Activated naive CD4-positive, alpha-beta T cell treated with anti-CD3 and anti-CD28 coated beads for 36 hours (primary cell): ENCODE measurements at places on chromosomes 2 and 18. TPM values are rescaled to one million over a fixed set of nuclear protein-coding genes. Genes with fewer than 3 reads are reported as not detected.
A peak's percentile ranks its signal among the peaks of the same experiment; 100 is the strongest.

DNA sequence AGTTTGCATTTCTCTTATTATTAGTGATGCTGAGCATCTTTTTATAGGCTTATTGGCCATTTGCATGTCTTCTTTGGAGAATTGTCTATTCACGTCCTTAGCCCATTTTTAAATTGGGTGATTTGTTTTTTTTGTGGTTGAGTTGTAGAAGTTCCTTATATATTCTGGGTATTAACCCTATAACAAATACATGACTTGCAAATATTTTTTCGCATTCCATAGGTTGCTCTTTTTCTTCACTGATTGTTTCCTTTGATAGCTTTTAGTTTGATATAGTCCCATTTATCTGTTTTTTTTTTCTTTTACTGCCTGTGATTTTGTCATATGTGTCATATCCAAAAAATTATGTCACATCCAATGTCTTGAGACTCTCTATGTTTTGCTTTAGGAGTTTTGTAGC lies 243.6 kb downstream of the GPD2 start:
- H3K27ac ChIP-seq, result no peak overlapping the region
- H3K4me3 ChIP-seq, result no peak overlapping the region
- H3K36me3 ChIP-seq, result no peaks in the 10 kb centered on the region
- no peaks in the 10 kb centered on the region for H3K4me1 ChIP-seq
- DNase-seq, result no peak
- no peaks in the 10 kb centered on the region for H3K27me3 ChIP-seq

GRCh38 chr2:86214503-86214832 lies 15.2 kb downstream of the MRPL35 start:
- no peak for DNase-seq
- peaks cover 4% of the 10 kb centered on the region for H3K4me1 ChIP-seq
- H3K27ac ChIP-seq, result no peak overlapping the region
- no peaks in the 10 kb centered on the region for H3K27me3 ChIP-seq

GRCh38 chr2:26921323-26921722 lies 49.1 kb upstream of the MAPRE3 start:
- H3K36me3 ChIP-seq, result no peaks in the 10 kb centered on the region
- no peak for DNase-seq
- H3K4me1 ChIP-seq, result peaks cover 10% of the 10 kb centered on the region
- no peak overlapping the region for H3K27ac ChIP-seq

DNA sequence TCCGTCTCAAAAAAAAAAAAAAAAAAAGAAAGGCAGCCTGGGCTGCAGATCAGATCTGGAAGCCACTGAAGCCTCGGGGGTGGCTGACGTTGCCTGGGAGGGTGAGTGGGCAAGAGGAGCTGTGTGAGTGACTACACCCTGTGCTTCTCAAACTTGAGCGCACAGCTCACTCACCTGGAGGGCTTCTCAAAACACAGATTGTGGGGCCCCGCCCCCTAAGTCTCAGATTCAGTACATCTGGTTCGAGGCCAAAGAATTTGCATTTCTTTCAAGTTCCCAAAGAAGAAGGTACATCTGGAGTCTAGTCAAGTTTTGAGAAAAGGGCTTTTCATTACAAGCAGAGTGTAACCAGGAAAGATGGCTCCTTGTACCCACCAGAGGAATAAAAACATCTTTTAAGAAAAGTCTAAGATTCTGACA lies 97.7 kb upstream of the CAB39 start:
- H3K36me3 ChIP-seq, result no peaks in the 10 kb centered on the region
- no peak overlapping the region for H3K4me3 ChIP-seq
- no peaks in the 10 kb centered on the region for H3K27me3 ChIP-seq
- peak overlapping the region; percentile 71 for H3K27ac ChIP-seq

GRCh38 chr2:82667491-82667890 lies 1791.6 kb downstream of the SUCLG1 start:
- no peak overlapping the region for H3K4me3 ChIP-seq
- no peaks in the 10 kb centered on the region for H3K36me3 ChIP-seq
- no peak overlapping the region for H3K27ac ChIP-seq
- no peaks in the 10 kb centered on the region for H3K27me3 ChIP-seq
- no peak for DNase-seq
- no peaks in the 10 kb centered on the region for H3K4me1 ChIP-seq

DNA sequence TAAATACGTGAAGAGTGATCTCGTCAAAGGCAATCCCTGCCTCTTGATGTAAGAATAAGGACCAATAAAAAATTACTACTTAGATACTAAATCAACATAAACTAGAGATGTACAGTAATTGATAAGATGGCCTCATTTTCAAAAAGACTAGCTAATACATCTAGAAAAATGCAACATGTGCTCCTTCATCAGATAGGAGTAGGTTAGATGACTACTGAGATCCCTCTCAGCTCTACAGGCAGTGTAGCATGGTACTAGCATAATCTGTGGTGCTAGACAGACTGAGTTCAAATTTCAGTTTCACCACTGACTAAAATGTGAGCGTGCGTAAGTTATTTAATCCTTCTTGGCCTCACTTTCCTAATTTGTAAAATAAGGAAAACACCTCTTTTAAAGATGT lies 82.6 kb upstream of the FRZB start:
- no peak overlapping the region for H3K4me3 ChIP-seq
- peaks cover 2% of the 10 kb centered on the region for H3K4me1 ChIP-seq
- H3K27me3 ChIP-seq, result no peaks in the 10 kb centered on the region
- H3K27ac ChIP-seq, result no peak overlapping the region
- DNase-seq, result no peak

DNA sequence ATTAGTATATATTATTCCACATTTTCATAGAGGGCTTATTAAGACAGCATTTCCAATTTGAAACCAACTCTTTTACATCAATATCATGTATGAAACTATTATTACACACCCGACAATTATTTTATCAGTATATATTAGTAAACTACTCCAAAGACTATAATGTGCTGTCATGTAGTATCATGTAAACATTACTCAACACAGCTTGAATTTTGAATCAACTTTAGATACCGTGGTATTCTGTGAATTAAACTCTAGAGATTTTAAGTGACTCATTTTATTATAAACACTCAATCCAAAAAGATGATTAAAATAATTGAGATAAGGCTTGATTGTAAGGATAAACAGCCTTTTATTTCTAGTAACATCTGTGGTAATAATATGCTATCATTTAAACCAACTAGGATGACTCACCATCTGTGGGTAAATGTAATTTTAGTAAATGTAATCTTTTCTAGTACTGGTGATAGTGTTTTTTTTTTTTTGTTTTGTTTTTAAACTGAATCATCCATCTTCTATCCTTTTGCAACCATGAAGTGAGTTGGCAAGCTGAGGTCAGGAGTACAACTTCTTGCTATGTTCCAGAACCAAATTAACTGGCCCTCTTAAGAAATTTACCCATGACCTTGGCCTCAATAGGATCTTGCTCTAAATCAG lies 144.3 kb upstream of the SMAD7 start:
- no peak overlapping the region for H3K27ac ChIP-seq
- H3K27me3 ChIP-seq, result no peaks in the 10 kb centered on the region
- H3K36me3 ChIP-seq, result peaks cover 23% of the 10 kb centered on the region
- H3K4me1 ChIP-seq, result peaks cover 2% of the 10 kb centered on the region
- DNase-seq, result no peak

DNA sequence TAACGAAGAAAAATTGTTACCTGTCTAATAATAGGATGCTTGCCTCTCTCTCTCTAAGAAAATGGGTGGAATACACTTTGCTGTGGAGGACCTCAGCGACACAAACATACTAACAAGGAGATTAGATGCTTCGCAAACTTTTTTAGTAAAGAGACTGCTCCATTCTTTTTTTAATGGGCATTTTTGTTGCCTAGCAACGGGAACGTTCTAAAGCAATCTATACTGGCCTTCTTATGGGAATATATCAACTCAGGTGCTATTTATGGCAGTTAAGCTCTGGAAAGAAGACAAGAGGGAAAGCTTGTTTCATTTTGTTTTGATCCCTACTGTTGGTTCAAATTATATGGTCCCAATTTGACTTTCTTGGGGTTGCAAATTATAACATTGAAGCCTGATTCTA lies 86.8 kb upstream of the CBLN2 start:
- no peak overlapping the region for H3K27ac ChIP-seq
- no peaks in the 10 kb centered on the region for H3K27me3 ChIP-seq
- no peaks in the 10 kb centered on the region for H3K36me3 ChIP-seq
- H3K4me1 ChIP-seq, result no peaks in the 10 kb centered on the region
- DNase-seq, result no peak

DNA sequence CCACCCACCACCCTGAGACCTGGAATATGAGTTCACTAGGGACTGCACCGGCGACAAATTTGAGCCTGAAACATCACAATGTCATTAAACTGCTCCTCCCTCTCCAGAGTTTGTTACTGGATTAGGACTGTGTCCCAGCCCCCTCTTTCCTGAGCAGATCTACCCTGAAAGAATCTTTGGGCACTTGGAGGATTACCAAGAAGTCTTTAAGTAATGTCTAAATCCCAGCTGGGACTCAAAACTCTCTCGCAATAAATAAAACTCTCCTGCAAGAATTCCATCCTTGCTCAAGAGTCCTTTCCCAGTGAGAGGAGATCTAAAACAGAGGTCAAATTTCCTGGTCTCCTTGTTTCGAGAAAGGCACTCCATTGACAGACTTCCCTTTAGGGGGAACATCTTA lies 20.9 kb downstream of the GKN2 start:
- H3K36me3 ChIP-seq, result no peaks in the 10 kb centered on the region
- DNase-seq, result no peak
- no peak overlapping the region for H3K4me3 ChIP-seq

- H3K27ac ChIP-seq, result no peak overlapping the region
- H3K4me3 ChIP-seq, result no peak overlapping the region
- peaks cover 3% of the 10 kb centered on the region for H3K27me3 ChIP-seq
Measured at GRCh38 chr18:75351409-75351808, 76.1 kb downstream of the SMIM21 start.

DNA sequence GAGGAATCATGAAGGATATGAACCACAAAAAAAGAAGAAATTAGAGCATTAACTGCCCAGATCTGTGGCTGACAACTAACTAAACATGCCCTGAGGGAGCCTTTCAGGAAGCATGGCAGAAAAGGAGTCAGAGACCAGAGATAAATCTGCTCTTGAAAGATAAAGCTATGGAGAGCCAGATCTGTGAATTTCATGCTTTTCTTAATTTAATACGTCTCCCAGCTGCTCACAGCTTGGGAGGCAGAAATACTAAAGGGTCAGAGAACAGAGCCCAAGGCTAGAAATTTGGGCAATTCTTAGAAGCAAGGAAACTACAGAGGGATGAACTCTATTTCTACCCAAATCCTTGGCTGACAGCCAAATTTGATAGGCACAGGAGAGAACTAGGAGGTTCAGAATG lies 223.0 kb upstream of the DPP10 start:
- no peak overlapping the region for H3K4me3 ChIP-seq
- no peaks in the 10 kb centered on the region for H3K4me1 ChIP-seq
- DNase-seq, result no peak

DNA sequence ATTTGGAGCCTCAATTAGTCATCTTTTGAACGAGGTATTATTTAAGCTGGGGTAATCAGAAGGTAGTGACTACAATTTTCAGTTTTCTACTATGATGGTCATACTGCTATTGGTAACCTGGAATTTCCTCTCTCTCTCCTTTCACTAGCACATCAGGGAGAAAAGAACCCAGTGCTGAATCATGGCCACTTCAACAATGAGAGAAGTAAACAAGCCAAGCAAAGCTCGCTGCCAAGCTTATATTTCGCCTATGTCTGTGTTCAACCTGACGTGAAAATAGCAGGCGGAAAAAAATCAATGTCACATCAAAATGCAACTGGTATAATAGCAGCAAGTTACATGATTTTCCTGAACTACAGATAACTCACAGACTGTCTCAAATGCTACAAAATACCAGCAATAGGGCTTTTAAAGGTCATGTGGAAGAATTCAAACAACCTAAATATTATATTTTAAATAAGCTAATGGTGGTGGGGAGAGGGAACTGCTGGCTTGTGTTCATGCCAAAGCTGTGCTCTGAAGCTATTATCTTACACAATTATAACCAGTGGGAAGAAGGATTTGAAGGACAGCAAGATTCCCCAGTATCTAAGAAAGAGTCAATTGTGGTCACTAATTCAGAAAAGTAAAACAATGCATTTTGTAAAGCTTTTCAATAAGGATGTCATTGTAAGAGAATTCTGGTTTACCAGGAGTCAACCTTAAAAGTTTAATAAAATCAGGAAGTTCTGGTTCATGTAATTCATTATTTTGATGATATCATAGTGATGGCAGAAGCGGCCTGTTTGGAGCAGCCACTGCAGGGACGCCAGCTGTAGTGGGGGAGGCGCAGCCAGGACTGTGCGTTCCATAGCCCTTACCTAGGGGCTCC lies 38.0 kb downstream of the RNF152 start:
- no peak overlapping the region for H3K4me3 ChIP-seq
- no peak overlapping the region for H3K27ac ChIP-seq
- H3K36me3 ChIP-seq, result no peaks in the 10 kb centered on the region
- H3K27me3 ChIP-seq, result peaks cover 7% of the 10 kb centered on the region

- no peak overlapping the region for H3K27ac ChIP-seq
- peaks cover 27% of the 10 kb centered on the region for H3K4me1 ChIP-seq
- peaks cover 5% of the 10 kb centered on the region for H3K27me3 ChIP-seq
- no peaks in the 10 kb centered on the region for H3K36me3 ChIP-seq
- no peak for DNase-seq
Measured at GRCh38 chr18:44761812-44762211, 81.1 kb downstream of the SETBP1 start.

- no peaks in the 10 kb centered on the region for H3K27me3 ChIP-seq
- H3K4me1 ChIP-seq, result no peaks in the 10 kb centered on the region
- peaks cover 6% of the 10 kb centered on the region for H3K36me3 ChIP-seq
- H3K4me3 ChIP-seq, result no peak overlapping the region
- H3K27ac ChIP-seq, result no peak overlapping the region
Measured at GRCh38 chr2:25435421-25435820, 93.7 kb upstream of the DNMT3A start.

DNA sequence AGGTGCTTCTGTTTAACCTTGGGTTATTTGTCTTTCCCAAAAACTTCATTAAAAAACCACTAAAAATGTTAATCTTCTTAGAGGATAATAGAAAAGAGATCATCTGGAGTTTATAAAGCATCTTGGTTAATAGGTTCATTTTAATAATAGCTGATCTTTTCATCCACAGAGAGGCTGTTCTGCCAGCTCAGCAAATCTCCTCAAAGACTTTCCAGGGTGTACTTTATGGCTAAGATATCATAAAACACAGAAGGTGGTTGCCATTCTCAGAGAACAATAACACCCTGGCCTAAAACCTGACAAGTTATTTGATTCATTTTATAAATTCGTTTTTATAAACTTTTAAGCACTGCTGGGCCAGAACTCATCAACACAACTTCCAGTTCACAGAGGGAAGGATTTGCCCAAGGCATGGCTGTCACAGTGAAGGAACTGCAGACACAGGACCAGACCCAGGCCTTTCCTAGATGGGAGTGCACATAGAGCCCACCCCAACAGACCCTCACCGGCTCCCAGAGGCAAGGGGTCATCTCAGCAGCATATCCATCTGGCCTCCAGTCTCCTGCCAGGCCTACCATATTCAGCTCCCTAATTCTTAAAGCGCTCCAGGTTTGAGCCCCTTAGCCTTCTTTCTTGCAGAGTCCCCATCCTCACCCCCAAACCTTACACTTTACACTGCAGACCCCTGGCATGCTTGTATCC lies 203.4 kb upstream of the RAB6C start:
- peaks cover 3% of the 10 kb centered on the region for H3K27me3 ChIP-seq
- no peak for DNase-seq
- no peaks in the 10 kb centered on the region for H3K4me1 ChIP-seq
- no peak overlapping the region for H3K27ac ChIP-seq
- H3K36me3 ChIP-seq, result no peaks in the 10 kb centered on the region
- H3K4me3 ChIP-seq, result no peak overlapping the region

Gene DHRS9
- total RNA-seq, result 2.0 TPM

Gene RAX
- total RNA-seq, result not detected

Gene D2HGDH
- total RNA-seq, result 23.1 TPM

Gene CPLX4
- not detected for total RNA-seq

Gene RAPH1
- 11.9 TPM for total RNA-seq

Gene INHA
- not detected for total RNA-seq

Gene NEMP2
- 32.9 TPM for total RNA-seq

Gene TCF7L1
- 0.07 TPM for total RNA-seq

Gene CCDC121
- 0.17 TPM for total RNA-seq
